ENCODE measurements at places on chromosomes 11 and 22.

GRCh38 chr22:16838073-16838472 lies 12.9 kb upstream of the XKR3 start:
- no peak for DNase-seq

GRCh38 chr11:76706667-76707066 lies 36.1 kb upstream of the LRRC32 start:
- DNase-seq: no peak

DNA sequence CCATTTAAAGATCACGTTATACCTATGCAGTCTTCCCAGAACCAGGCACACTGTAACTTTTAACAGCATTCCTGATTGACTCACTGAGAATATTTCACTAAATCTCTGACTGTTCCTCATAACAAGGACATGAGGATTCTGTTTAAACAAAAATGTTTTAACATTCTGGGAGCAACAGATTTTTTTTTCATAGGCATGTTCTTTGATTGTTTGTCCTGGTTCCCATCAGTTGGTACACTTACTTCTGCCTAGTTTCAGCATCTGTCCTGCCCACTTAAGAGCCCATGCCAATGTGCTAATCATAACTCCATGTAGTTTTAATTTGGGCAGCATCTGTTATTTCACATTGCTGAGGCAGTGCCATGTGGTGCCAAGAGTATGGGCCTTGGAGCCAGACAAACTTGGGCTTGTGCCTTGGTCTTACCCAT lies 138.5 kb upstream of the CTSC start:
- DNase-seq: no peak

DNA sequence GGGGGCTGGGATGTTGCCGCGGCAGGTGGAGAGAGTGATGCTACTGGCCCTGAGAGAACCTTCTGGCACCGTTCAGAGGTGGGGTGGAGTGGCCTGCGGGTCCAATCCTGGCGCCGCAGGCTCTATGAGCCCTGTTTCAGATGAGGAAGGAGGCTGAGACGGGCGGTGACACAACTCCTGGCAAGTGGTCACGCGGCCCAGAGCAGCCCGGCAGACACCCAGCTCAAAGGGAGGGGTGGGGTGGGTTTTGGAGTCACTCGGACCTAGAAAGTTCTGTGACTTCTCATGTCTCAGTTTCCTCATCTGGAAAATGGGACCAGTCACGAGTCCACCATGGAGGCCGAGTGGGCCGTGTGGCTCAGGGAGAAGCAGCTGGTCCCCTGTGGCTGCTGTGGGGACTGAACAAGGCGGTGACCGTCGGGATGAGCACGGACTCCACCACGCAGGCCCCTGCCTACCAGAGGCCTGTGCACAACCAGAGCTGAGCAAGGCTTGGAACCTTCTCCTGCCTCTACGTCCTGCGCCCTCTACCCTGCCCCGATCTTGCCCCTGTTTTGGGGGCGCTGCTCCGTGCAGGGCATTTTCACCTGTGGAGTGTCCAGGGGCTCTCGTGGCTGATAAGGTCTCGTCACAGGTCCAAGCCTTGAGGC lies 3.7 kb downstream of the TSPO start:
- DNase-seq: peak; percentile 40

DNA sequence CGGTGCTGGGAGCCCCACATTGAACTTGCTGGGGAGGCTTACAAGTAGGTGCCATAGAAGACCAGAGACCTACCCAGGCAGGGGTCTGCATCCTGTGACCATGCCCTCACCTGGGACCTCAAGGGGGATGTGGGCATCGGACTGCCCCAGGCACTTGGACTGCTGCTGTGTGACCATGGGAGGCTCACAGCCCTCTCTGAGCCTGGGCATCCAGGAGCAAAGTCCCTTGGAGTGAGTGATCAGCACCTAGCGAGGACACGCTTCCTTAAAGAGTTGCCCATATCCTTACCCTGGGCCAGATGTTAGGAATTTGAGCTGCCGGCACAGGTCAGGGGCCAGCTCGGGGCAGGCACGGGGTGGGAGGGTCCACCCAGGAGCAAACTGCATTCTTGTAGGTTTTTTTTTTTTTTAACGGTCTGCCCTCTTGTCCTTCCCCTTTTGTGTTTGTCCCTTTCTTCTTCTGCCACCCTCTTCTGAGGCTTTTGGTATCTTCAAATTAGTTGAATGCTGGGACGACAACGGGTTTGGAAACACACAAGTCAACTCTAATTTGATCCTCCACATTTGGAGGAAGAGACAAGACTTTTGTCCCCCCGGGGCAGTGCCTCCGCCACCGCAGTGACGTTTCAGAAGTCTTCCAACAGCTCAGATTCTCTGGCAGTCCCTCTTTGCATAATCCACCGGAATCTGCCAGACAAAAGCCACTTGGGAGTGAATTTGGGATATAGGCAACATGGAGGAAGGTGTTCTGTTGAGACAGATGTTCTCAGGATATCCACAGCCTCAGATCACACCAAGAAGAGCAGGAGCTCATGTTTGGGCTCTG lies 46.1 kb upstream of the LINC01488 start:
- DNase-seq: peak; percentile 63

- no peak for DNase-seq
These were observed 9.1 kb upstream of the CCDC34 start for GRCh38 chr11:27372164-27372563.

- no peak for DNase-seq
These were observed 62.7 kb downstream of the APOL3 start for GRCh38 chr22:36097880-36098279.

GRCh38 chr11:61828629-61829407 lies 718 bp downstream of the FADS2 start:
- peak; percentile 14 for DNase-seq

GRCh38 chr11:41320238-41320637 lies 139.2 kb downstream of the LRRC4C start:
- peak; percentile 7 for DNase-seq

DNA sequence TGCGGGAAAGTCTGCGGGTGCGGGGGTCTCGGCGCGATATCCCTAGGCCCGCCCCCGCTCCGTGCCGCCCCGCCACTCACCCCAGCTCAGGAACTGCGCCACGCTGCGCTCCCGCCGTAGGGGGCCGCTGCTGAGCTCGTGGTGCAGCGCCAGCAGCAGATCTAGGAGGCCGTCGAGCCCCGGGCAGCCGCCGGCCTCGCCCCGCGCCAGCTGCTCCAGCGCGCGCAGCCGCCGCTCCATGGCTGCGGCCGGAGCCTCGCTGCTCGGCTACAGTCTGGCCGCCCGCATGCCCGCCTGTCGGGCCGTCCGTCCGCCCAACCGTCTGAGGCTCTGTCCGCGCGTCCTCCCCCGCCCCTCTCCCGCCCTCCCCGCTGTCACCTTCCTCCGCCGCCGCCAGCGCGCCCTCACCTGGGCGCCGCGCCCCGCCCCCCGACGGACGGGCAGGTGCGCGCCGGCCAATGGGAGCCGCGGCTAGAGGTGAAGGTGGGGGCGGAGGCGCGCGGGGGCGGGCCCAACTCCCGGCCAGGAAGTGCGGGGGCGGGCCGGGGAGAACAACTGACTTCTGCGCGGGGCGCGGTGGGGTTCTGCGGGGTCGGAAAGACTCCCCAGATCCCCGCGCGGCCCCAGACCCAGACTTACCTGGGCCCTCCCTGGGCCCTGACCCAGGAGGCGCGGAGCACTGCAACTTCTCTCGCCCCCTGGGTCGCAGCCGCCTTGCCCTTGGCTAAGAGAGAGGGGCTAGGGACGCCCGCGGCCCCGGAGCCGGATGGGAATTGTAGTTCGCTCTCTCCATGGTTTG lies at the start of gene CDC42BPG:
Gene CDC42BPG (minus strand): TSS at position 324 of the 799 bp plus-strand sequence. CDS start 84 bp downstream, at position 240.
- DNase-seq: peak; percentile 48

- no peak for DNase-seq
These were observed 463 bp downstream of the TMEM126B start for GRCh38 chr11:85628771-85629341.

DNA sequence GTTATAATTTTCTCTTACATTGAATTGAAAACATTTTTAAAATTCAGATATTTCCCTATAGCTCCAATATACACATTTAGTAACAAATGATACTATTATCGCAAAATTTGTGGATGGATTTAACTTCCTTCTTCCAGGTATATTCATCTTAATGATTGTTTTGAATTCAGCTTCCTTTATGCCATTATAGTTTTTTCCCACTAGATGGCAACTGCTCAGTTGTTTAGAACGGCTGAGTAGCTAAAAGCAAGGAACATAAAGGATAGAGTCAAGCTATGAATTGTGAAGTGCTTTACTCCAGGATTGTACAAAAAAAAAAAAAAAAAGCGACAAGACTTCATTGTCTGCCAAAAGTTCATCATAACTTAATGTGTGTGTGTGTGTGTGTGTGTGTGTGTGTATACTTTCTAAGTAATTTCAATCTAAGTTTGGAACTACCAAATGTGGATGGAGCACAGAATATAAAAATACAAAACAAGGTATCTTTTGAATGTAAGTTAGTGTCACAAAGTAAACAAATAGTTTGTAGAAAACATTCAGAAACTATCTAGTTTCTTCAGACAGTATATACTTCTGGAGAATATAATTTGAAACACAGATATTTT lies 846.4 kb downstream of the DLG2 start:
- DNase-seq: peak; percentile 22

DNA sequence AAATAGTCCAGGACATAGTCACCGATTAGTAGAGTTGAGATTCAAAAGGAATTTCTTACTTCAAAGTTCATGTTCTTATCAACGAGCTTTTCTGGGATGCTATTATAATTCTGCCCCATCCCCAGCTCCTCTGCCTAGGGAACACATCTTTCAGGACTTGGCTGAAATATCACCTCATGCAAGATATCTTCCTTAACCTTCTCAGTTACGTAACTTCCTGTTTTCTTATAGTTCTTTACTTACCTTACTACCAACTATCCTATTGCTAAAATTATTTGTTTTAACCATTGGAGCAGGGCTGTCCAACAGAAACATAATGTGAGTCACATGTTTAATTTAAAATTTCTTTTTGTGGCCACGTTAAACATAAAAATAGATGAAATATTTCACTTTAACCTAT lies 2.3 kb downstream of the NARS2 start:
- DNase-seq: no peak

DNA sequence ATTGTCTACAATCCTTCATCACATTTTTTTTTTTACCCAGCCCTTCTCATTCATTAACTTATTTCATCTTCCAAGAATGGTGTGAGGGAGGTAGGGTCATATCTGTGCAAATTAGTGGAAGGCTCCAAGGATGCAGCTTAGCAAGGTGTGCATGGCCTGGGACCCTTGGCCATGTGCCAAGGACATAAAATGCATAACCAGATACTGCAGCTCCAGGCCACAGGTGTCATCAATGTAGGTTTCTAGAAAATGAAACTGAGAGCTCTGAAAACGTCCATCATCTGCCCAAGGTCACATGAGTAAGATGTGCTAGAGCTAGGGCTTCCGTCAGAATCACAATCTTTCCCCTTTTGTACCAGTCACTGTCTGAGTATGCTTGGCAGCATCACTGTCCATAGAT lies 29.8 kb downstream of the ANKK1 start:
- DNase-seq: no peak

DNA sequence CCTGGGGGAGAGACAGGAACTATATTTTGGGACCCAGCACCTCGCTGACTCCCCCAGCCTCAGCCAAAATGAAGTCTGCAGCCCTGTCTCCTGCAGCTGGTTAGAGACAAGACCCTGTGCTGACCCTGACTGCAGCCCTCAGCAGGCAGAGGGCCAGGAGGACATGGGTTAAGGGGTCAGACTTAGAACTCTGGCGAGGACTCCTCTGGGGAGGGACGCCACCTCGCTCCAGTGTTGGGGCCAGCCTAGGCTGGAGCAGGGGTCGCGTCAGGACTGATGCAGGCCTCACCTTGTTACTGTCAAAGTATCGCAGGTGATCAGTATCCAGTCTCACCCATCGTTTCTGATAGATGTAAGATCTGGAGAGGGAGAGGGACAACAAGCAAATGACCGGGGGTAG lies 36.9 kb upstream of the PDE2A start:
- no peak for DNase-seq

- no peak for DNase-seq
These were observed 940.3 kb downstream of the NTM start for GRCh38 chr11:132310390-132311375.

GRCh38 chr11:119172513-119172912 lies 4.0 kb downstream of the NLRX1 start:
- peak; percentile 67 for DNase-seq
